ENCODE measurements at places on chromosomes 13 and 19. TPM values are rescaled to one million over a fixed set of nuclear protein-coding genes. Genes with fewer than 3 reads are reported as not detected.

- no peak overlapping the region for H3K27ac ChIP-seq
- no peaks in the 10 kb centered on the region for H3K4me1 ChIP-seq
- no peaks in the 10 kb centered on the region for H3K36me3 ChIP-seq
- H3K27me3 ChIP-seq, result peaks cover 2% of the 10 kb centered on the region
- DNase-seq, result no peak
- H3K4me3 ChIP-seq, result no peak overlapping the region
Measured at GRCh38 chr13:102707467-102707866, 12.6 kb upstream of the METTL21C start.

- H3K4me3 ChIP-seq, result no peak overlapping the region
- no peak overlapping the region for H3K27ac ChIP-seq
- H3K4me1 ChIP-seq, result peaks cover 12% of the 10 kb centered on the region
Measured at GRCh38 chr19:5436106-5436947, 18.9 kb upstream of the ZNRF4 start.

- H3K4me3 ChIP-seq, result no peak overlapping the region
- H3K27me3 ChIP-seq, result no peaks in the 10 kb centered on the region
- no peak for DNase-seq
- peaks cover 4% of the 10 kb centered on the region for H3K36me3 ChIP-seq
- no peak overlapping the region for H3K27ac ChIP-seq
Measured at GRCh38 chr13:97307882-97308624, 85.9 kb downstream of the MBNL2 start.

GRCh38 chr19:45900738-45901431, 1.5 kb downstream of the MYPOP start:
- peak overlapping the region; percentile 15 for H3K4me3 ChIP-seq
- no peak overlapping the region for H3K27ac ChIP-seq
- H3K27me3 ChIP-seq, result no peaks in the 10 kb centered on the region
- H3K36me3 ChIP-seq, result peaks cover 5% of the 10 kb centered on the region
- no peak for DNase-seq

DNA sequence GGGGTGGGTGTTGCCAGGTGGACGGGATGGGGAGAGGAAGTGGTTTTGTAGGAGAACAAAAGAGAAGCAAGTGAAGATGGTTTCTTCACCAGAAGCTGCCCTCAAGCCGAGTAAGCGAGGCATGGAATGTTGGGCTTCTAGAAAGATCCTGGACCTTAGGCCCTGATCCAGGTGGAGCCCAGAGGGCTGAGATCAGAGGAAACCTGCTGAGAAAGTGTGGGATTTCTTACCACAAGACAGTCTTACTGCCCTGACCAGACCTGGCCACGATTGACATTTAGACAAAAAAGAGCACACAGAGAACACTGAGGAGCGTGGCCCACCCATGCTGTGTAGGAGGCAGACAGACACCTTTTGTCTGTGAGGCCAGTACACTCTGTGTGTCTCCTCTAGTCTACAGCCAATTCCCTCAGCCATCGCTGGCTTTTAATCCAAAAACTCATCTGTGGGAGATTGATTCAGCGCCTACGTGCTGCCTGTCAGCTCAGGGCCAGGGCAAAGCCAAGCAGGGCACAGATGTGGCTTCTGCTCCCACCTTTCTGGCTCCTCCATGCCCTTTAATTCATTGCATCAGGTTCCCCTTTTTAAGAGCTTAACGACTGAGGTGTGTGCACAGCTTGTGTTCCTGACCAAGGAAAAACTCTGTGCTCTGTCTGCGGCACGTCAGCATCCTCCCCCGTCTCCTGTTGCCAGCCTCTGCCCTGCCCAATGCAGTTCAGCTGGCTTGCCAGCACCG, 123.3 kb downstream of the AKAP11 start:
- peak; percentile 67 for DNase-seq
- peaks cover 50% of the 10 kb centered on the region for H3K36me3 ChIP-seq
- H3K27ac ChIP-seq, result peak overlapping the region; percentile 100
- H3K27me3 ChIP-seq, result no peaks in the 10 kb centered on the region
- H3K4me3 ChIP-seq, result peak overlapping the region; percentile 80

DNA sequence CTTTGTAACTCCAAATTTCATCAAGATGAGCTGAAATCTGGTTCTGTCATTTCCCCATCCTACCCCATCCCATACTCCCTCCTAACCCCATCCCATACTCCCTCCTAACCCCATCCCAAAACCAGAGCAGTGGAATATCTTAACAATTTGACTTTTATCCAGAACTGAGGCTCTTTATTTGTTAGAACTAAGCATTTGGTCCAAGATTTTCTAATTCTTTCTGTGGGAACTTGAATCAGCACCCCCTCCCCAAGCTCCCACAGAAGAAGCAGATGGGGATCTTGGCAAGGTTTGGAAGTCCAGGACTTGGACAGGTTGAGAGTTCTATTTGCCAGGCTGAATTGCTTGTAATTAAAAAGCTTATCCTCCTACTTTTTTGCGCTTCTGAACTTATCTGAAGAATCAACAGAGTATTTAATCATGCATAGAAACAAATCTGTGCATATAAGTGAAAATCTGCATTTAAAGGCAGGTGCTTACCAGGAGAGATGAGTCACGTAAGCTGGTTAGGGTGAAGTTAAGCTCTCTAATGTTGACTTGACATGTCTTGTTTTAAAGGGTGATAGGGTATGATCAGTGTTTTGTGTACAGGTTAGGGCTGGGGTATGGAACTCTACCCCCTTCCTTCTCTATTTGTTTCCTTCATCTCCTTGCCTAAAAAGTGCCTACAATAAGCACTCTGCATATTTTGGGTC, 111.1 kb downstream of the COG6 start:
- peaks cover 12% of the 10 kb centered on the region for H3K4me1 ChIP-seq
- no peaks in the 10 kb centered on the region for H3K36me3 ChIP-seq
- H3K27ac ChIP-seq, result no peak overlapping the region
- no peak overlapping the region for H3K4me3 ChIP-seq

GRCh38 chr13:61123538-61124289, 291.9 kb downstream of the PCDH20 start:
- H3K27me3 ChIP-seq, result no peaks in the 10 kb centered on the region
- H3K4me1 ChIP-seq, result no peaks in the 10 kb centered on the region
- no peak overlapping the region for H3K4me3 ChIP-seq
- H3K36me3 ChIP-seq, result no peaks in the 10 kb centered on the region
- H3K27ac ChIP-seq, result no peak overlapping the region
- no peak for DNase-seq

DNA sequence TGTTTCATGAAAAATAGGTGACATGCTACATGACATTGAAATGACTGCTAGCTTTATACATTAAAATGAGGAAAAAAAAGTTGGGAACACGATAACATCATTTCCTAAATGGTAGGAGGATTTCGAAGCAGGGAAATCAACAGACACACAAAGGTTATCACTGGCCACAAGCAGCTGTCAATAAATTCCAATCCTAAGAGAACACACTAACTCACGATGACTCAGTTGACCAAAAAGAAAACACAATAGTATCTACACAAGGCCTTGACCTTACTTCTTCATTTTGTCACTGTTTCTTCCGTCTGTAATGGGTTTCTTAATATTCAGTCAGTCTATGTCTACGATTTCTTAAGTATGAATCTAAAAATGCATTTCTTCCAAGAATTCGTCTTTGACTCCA, 36.5 kb downstream of the STARD13 start:
- H3K27ac ChIP-seq, result no peak overlapping the region
- H3K27me3 ChIP-seq, result peaks cover 11% of the 10 kb centered on the region
- no peaks in the 10 kb centered on the region for H3K36me3 ChIP-seq
- no peak for DNase-seq

DNA sequence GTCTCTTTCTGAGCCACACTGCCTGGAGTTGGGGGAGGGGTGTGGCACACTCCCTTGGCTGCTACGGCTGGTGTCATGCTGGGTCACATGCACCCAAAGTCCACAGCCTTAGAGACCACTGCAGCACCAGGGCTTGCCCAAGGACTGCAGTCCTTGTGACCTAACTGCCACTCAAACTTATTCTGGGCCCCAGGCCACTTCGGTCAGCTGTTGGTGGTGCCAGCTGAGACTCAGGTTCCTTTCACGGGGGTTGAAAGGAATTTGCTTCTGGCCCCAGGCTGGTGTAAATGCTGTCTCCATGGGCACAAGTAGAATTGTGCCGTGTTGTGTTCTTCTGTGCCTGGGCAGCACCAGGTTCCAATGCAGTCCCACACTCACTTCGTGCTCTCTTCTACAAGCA, 9.5 kb upstream of the VN1R1 start:
- no peaks in the 10 kb centered on the region for H3K27me3 ChIP-seq
- no peak overlapping the region for H3K4me3 ChIP-seq
- DNase-seq, result no peak
- peaks cover 52% of the 10 kb centered on the region for H3K36me3 ChIP-seq

- no peaks in the 10 kb centered on the region for H3K4me1 ChIP-seq
- DNase-seq, result no peak
- no peak overlapping the region for H3K27ac ChIP-seq
- peaks cover 11% of the 10 kb centered on the region for H3K36me3 ChIP-seq
- no peaks in the 10 kb centered on the region for H3K27me3 ChIP-seq
- H3K4me3 ChIP-seq, result no peak overlapping the region
Measured at GRCh38 chr13:49914947-49915346, 21.2 kb downstream of the SPRYD7 start.

DNA sequence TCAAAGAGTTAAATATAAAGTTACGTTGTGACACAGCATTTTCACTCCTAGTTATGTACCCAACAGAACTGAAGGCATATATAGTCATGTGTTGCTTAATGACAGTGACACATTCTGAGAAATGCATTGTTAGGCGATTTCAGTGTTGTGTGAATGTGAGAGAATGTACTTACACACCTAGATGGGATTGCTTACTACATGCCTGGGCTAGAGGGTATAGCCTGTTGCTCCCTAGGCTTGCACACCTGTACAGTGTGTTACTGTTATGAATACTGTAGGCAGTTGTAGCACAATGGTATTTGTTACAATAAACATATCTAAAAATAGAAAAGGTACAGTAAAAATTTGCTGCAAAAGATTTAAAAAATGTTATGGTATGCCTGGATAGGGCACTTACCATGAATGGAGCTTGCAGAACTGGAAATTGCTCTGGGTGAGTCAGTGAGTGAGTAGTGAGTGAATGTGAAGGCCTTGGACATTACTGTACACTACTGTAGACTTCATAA, 89.2 kb downstream of the DHRS12 start:
- no peaks in the 10 kb centered on the region for H3K36me3 ChIP-seq
- no peaks in the 10 kb centered on the region for H3K4me1 ChIP-seq
- no peak overlapping the region for H3K27ac ChIP-seq
- no peak overlapping the region for H3K4me3 ChIP-seq
- no peak for DNase-seq

DNA sequence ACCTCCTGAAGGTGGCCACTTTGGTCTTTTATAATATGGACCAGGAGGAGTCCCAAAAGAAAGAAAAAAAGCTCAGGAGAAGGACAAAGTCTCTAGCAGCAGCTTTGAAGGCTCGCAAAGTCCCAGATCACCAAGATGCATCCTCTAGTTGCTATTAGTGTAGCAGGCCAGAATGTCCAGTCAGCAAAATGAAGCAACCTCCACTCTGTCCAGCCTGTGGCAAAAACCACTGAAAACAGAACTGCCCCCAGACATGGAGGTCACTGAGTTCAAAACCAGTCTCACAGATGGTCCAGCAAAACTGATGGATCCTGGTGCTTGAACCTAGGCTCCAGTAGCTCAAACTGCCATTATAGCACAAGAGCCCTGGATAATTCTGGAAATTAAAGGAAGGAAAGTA, 10.4 kb downstream of the LILRB4 start:
- no peak overlapping the region for H3K27ac ChIP-seq
- H3K36me3 ChIP-seq, result no peaks in the 10 kb centered on the region
- no peak overlapping the region for H3K4me3 ChIP-seq

GRCh38 chr13:38566519-38566918, 120.4 kb upstream of the FREM2 start:
- DNase-seq, result no peak
- H3K27ac ChIP-seq, result no peak overlapping the region
- H3K36me3 ChIP-seq, result no peaks in the 10 kb centered on the region
- no peak overlapping the region for H3K4me3 ChIP-seq
- H3K27me3 ChIP-seq, result peaks cover 11% of the 10 kb centered on the region

DNA sequence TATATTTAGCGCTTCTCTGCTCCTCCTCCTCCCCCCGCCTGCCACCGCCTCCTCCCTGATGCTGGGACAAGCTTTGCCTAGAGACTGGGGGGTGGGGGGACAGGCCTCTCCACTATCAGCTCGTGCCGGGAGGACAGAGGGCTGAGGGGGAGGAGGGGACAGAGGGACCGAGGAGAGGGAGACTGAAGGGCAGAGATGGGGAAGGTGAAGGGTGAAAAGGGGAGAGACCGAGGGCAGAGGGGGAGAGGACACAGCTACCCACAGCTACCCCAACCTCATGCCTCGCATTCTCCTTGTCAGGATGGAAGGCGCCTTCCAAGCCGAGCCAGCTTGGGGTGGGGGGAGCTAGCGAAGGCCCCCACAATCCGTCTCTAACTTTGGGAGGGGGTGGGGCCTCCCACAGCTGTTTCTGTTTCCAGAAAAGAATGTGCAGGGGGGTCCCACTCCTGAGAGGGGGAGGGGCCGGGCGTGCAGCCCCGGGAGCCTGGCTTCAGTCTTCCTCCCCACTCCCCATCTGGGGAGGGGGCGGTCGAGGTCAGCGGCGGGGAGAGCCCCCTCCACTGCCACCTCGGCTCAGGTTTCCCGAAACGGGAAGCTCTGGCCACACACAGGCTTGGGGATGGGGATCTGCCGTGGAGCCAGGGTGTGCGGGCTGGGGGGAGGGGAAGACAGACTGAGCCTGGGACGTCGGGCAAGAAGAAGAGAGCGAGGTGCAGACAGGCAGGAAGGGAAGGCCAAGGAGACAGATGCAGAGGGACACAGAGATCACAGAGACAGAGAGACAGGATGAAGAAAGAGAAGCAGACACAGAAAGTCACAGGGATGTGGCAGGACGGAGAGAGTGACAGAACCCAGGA, 1.6 kb downstream of the DACT3 start:
- no peak overlapping the region for H3K27ac ChIP-seq
- peaks cover 28% of the 10 kb centered on the region for H3K4me1 ChIP-seq
- H3K4me3 ChIP-seq, result peak overlapping the region; percentile 66
- peaks cover 17% of the 10 kb centered on the region for H3K27me3 ChIP-seq
- peak; percentile 24 for DNase-seq
- no peaks in the 10 kb centered on the region for H3K36me3 ChIP-seq

DNA sequence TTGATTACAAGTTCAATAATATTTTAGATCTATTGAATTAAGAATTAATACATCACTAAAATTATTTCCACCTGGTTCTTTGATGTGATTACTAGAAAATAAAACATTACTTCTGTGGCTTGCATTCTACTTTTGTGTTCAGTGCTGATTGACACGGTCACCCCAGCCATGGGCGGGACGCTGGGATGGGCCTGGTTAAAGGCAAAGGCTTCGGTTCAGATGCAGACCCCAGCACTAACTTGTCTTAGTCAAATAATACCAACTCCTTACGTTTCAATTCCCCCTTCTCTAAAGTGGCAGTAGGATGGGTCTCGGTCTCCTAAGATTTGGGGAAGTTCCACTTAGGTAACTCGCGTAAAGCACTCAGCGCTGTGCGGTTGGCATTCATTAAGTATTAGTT, 144.9 kb downstream of the URI1 start:
- no peaks in the 10 kb centered on the region for H3K4me1 ChIP-seq
- H3K4me3 ChIP-seq, result no peak overlapping the region
- H3K27ac ChIP-seq, result no peak overlapping the region
- H3K36me3 ChIP-seq, result no peaks in the 10 kb centered on the region
- H3K27me3 ChIP-seq, result peaks cover 5% of the 10 kb centered on the region

BCAM gene
- not detected for total RNA-seq

PSG2 gene
- not detected for total RNA-seq

AXL gene
- 0.28 TPM for total RNA-seq

ZNF681 gene
- 9.1 TPM for total RNA-seq

ANGPTL8 gene
- not detected for total RNA-seq

CEACAM3 gene
- not detected for total RNA-seq

Measured in activated CD4-positive, alpha-beta T cell treated with anti-CD3 and anti-CD28 coated beads for 36 hours (primary cell).